Testis (tissue), 5 donors: ENCODE measurements at places on chromosomes 5 and 9.

GRCh38 chr5:83494666-83495065, 23.1 kb downstream of the VCAN start:
- DNase-seq, result no peak

GRCh38 chr5:103264508-103264907, 5.9 kb downstream of the MACIR start:
- no peak for DNase-seq

DNA sequence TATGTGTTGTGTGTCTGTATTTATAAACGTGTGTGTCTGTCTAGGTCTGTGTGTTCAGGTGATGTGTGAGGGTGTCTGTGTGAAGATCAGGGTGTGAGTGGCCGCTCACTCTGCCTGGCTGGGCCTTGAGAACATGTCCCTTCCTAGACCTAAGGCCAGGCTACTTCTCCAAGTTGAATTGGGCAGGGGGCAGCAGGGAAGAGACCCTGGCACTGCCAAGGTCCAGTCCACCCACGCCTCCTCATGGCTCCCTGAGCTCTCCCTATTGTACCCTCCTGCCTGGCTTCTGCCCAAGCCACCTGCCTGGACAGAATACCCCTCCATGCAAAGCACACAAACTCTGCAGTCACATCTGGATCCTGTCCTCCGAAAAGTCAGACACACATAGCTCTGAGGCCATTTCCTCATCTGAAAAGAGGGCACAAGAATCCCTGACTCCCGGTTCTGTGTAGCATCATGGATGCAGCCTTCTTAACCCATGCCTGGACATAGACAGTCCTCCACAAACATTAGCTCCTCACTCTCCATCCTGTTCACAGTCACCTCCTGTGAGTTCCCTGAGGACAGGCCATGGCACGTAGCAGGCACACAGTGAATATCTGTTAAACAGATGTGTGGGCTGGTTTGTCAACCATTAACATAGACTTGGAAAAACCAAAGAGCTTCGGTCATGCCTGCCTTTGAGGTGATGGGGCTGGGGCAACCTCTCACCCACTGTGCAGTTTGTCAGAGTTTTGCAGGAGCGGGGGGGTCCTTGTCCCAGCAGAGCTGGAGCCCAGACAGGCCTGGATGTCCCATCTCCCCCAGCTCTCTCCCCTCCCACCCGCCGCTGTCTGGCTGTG, 167.8 kb upstream of the MVB12B start:
- DNase-seq, result no peak

- no peak for DNase-seq
Observed at GRCh38 chr5:9356351-9356825, 189.5 kb downstream of the SEMA5A start.

- DNase-seq, result no peak
Observed at GRCh38 chr9:69599232-69599971, 72.8 kb downstream of the APBA1 start.

- peak; percentile 56 for DNase-seq
Observed at GRCh38 chr5:173671121-173671949, 54.9 kb upstream of the BOD1 start.

DNA sequence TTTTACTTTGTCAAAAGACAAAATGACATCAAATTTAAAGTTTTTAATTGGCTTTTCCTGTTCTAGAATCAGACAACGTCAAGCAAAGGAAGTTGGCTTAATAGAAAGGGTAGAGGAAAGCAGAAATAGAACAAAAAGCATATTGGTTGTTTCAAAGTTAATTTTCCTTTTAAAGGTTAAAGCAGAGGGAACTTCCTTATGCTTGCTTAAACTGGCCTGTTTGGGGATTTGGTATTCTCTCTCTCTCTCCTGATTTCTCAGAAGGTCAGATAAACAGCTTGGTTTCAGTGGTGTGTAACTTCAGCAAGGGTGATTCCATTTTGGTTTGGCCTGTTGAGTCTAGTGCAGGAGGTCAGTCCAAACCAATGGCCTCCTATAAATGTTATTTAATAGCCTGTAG, 127.1 kb downstream of the SMARCA2 start:
- DNase-seq, result no peak

GRCh38 chr5:133846478-133847226, 121.8 kb downstream of the C5orf15 start:
- DNase-seq, result no peak

GRCh38 chr9:127767410-127767809, 11.1 kb downstream of the SH2D3C start:
- DNase-seq, result no peak

DNA sequence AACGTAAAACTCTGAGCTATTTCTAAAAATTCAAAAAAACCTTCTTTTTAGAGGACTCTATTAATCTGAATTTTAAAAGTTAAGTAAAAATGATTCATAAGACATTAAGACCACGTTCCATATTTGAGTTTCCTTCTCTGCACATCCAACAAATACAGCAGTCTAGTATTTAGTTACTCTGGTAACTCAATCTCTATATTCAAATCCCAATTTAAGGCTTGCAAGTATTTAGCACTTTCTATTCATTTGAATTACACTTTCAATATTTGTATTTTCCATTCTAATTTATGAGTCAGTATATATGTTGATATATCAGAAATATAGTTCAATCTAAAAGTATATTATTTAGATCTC, 17.7 kb downstream of the RFX3 start:
- DNase-seq, result no peak

GRCh38 chr5:6822556-6823343, 109.5 kb downstream of the TENT4A start:
- DNase-seq, result no peak

- DNase-seq, result no peak
Observed at GRCh38 chr9:69871118-69871834, 50.7 kb downstream of the CFAP95 start.

DNA sequence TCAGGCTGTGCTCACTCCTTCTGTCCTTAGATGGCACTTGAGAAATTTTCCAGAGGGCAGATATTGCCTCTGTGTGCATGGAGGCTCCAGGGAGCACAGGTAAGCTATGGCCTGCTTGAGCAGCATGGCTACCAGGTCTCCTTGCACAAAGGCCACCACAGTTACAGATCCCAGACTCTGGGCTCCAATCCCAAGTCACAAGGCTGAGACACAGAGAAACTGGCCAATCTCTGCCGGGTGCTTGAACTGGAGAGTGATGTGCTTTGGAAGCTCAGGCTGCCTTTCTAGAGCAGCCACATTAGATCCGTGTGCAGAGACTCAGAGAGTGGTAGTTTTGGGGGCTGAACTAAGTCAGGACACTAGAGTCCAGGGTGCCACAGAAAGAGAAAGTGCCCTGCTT, 145.7 kb downstream of the SEMA6A start:
- DNase-seq, result no peak

GRCh38 chr9:131505012-131505411, 2.3 kb downstream of the POMT1 start:
- no peak for DNase-seq

- no peak for DNase-seq
Observed at GRCh38 chr5:145976431-145977155, 40.2 kb downstream of the SH3RF2 start.

- DNase-seq, result no peak
Observed at GRCh38 chr5:114255260-114255659, 106.6 kb upstream of the KCNN2 start.

GRCh38 chr9:99264070-99264680, 42.1 kb downstream of the SEC61B start:
- DNase-seq, result no peak

- no peak for DNase-seq
Observed at GRCh38 chr9:105510024-105510423, 47.9 kb upstream of the FKTN start.

DNA sequence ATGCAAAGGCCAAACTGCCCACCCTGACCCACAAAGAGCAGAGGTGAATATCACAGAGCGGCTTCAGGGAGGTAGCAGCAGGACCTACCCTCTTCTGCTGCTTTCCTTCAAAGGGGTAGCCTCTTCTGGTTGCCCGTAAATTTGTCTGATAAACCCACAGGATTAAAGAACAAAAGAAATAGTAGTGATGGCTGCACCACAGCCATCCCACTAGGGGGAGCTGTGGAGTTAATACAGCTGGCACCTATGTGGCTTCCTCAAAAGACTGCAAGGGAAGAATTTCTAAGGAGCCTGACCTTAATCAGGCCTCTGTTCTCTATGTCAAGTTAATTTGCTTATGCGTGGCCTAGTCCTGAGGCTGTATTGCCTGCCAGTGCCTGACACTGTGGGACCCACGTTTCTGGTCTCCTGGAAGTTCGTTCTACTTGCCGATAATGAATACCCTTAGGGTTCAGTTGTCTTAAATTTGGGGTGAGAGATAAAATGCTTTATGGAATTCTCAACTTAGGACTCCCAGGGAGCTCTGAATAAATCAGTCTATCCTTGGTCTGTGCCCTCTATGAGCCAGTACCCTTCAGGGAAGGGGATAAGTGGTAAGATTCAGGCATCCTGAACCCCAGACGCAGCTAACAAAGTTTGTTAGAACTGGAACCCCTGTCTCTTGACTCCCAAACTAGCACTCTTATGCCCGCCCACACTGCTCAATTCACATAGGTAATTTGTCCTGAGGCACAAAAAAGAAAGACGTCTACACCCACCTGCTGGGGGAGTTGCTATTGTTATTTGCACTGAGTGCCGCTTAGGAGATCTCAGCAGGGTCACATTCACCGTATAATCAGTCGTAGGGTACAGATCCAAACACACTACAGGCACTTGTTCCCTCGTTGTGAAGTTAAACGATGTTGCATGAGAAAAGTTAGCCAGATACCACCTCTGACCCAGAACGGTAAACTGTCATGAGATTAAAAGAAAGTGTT, 77.1 kb downstream of the SUSD1 start:
- peak; percentile 78 for DNase-seq

DNA sequence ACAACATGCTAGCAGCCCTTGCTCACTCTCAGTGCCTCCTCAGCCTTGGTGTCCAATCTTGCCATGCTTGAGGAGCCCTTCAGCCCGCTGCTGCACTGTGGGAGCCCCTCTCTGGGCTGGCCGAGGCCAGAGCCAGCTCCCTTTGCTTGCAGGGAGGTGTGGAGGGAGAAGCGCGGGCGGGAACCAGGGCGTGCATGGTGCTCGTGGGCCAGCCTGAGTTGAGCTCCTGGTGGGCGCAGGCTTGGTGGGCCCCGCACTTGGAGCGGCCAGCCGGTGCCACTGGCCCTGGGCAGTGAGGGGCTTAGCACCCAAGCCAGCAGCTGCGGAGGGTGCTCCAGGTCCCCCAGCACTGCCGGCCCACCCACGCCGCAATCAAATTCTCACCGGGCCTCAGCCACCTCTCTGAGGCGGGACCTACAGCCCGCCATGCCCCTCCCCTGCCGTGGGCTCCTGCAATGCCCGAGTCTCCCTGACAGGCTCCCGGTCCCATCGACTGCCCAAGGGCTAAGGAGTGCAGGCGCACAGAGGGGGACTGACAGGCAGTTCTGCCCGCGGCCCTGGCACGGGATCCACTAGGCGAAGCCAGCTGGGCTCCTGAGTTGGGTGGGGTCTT, 333.5 kb downstream of the KCNN2 start:
- DNase-seq, result no peak

DNA sequence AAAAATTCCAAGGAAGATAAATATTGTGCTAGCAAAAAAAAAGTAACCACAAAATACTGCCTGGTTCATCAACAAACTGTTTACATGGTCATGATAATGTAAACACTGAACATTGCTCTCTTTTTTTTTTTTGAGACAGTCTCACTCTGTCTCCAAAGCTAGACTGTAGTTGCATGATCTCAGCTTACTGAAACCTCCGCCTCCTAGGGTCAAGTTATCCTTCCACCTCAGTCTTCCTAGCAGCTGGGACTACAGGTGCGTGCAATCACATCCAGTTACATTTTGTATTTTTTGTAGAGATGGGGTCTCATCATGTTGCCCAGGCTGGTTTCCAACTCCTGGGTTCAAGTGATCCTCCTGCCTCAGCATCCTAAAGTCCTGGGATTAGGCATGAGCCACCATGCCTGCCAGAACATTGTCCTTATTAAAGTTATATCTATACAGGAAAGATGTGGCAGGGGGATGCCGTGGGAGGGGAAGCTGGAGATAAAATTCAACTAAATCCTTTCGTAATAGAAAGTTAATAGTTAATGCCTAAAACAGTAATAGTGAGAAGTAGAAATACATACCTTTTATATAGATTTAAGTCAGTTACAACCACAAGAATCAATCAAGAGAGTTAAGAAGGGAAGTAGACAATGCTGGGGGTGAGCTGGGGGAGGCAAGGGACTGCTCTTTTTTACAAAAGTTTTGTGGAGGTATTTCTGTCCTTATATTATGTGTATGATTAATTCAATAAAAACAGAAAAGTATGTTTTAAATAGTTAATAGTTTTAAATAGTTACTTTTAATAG, 52.3 kb downstream of the RGMB start:
- no peak for DNase-seq

DNA sequence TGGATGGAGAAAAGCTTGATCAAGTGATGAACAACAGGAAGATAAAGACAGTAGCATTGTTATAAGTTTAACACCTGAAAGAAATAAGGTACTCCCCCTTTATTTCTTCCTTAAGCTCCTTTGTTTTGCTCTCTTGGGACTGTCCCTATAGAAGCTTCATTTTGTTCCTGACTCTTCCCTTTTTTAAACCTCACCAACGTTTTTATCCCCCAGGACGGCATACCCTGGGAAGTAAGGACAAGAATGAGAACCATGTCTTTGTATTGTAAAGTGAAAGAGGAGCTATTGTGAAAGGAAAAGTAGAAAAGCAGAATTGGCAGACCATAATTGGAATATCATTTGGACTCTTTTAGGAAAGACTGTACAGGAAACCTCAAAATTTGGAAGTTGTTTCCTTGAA, 1368.6 kb upstream of the C9orf72 start:
- no peak for DNase-seq

GRCh38 chr5:1050423-1051365, 42.1 kb downstream of the NKD2 start:
- no peak for DNase-seq

- no peak for DNase-seq
Observed at GRCh38 chr5:132744659-132745058, 2.6 kb upstream of the CCNI2 start.

GRCh38 chr9:14428781-14429230, 114.9 kb upstream of the NFIB start:
- peak; percentile 88 for DNase-seq

GRCh38 chr5:138654281-138654867, 79.2 kb upstream of the HSPA9 start:
- DNase-seq, result no peak

DNA sequence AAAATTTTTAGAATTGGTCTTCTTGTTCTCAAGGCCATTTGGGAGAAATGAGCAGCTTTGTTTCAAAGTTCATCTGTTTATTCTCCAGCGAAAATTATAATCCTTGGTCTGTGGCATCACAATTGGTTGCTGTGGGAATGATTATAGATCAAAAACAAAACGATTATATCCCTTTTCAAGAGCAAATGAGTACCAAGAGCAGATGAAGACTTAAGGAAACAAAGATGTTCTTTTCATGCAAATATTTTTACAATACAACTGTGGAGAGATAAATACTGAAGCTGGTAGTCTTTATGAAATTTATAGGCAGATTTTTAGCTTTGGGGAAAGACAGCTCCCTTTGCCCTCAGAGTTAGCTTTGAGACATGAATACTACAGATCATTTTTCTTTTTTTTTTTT, 620.8 kb upstream of the DMAC1 start:
- no peak for DNase-seq

- no peak for DNase-seq
Observed at GRCh38 chr9:131875828-131876485, 136.1 kb upstream of the RAPGEF1 start.
